Epithelial cell of proximal tubule (primary cell): ENCODE measurements at places on chromosomes 6 and 20. TPM values are rescaled to one million over a fixed set of nuclear protein-coding genes. Genes with fewer than 3 reads are reported as not detected.

- no peak for DNase-seq
Measured at GRCh38 chr6:6686176-6686575, 97.7 kb downstream of the LY86 start.

- no peak for DNase-seq
Measured at GRCh38 chr6:117616391-117617209, 14.3 kb upstream of the GOPC start.

GRCh38 chr6:45630801-45631200 is 253.1 kb upstream of the SUPT3H start:
- DNase-seq, result no peak

- DNase-seq, result no peak
Measured at GRCh38 chr6:91487696-91488392, 901.0 kb upstream of the MAP3K7 start.

OOEP gene
- total RNA-seq, result not detected in 2 replicates

GPLD1 gene
- 0.51 and 0.75 TPM in 2 replicates for total RNA-seq

PXDC1 gene
- total RNA-seq, result 36.4 and 37.6 TPM in 2 replicates

CST2 gene
- total RNA-seq, result not detected in 2 replicates
